ENCODE measurements at places on chromosomes 6 and 20.

DNA sequence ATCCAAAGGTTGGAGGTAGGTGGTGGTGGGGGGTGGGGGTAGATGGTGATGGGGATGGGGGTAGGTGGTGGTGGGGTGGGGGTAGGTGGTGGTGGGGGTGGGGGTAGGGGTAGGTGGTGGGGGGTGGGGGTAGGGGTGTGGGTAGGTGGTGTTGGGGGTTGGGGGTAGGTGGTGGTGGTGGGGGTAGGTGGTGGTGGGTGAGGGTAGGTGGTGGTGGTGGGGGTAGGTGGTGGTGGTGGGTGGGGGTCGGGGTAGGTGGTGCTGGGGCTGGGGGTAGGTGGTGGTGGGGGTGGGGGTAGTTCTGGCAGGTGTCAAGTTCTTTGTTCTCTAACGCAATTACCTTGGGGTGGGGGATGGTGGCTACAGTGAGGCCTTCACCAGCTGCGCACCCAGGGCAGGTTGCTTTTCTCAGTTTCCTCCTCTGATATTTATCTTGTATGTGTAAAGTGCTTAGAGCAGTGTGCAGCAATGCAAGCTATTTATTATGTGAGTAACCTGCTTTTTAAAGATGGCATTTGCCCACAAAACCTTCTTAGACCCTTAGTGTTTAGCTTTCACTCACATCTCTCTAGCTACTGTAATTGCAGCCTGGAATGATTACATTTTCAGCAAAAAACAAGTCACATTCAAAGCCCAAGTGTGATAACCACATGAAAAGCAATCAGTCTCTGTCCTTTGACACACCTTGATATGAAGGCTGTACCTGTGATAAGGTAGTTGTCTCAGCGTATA is 8.2 kb upstream of the CCDC167 start:
- DNase-seq, result no peak

GRCh38 chr6:128111096-128111495 is 210.2 kb upstream of the THEMIS start:
- DNase-seq, result no peak

GRCh38 chr6:145603424-145603833 is 131.9 kb downstream of the EPM2A start:
- no peak for DNase-seq

DNA sequence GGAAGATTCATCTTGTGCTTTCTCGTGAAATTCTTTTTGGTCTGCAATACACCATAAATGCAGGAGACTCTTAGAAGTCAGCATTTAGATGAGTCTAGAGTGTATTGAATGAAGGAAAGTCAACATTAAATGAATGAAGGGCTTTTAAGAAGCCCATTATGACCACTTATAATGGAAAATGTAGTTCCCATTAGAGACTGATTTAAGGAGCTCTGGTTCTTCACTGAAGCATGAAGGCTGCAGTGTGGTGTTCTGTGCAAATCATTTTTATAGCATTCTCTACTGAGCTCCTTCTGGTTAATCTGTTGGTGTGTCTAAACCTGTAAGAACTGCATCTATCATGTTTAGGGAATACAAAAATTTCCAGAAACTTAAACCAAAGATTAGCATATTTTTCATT is 19.7 kb downstream of the NCOA7 start:
- no peak for DNase-seq

DNA sequence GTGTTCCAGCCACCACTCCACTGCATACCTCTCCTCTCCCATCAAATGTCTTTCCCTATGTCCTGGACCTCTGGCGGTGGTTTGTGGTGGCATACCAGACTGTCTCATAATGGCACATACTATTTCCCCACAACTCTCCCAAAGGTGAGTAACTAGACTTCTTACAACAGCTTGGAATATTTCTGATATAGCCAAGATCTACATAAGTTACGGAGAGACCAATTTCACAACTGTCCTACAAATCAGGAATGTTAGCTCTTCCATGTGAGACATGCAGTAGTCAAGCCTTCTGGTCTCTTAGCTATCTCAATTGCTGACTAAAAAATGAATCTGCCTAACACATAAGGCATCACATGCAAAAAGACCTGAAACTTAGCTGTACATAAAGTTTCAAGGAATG is 588.9 kb downstream of the RNF144B start:
- no peak for DNase-seq

Measured in neural progenitor cell (in vitro differentiated cells).